ENCODE measurements at places on chromosomes 4 and X.

GRCh38 chr4:10050261-10050661 is 29.0 kb upstream of the SLC2A9 start:
- DNase-seq: no peak

GRCh38 chr4:173434231-173434630 is 35.3 kb upstream of the SCRG1 start:
- no peak for DNase-seq

DNA sequence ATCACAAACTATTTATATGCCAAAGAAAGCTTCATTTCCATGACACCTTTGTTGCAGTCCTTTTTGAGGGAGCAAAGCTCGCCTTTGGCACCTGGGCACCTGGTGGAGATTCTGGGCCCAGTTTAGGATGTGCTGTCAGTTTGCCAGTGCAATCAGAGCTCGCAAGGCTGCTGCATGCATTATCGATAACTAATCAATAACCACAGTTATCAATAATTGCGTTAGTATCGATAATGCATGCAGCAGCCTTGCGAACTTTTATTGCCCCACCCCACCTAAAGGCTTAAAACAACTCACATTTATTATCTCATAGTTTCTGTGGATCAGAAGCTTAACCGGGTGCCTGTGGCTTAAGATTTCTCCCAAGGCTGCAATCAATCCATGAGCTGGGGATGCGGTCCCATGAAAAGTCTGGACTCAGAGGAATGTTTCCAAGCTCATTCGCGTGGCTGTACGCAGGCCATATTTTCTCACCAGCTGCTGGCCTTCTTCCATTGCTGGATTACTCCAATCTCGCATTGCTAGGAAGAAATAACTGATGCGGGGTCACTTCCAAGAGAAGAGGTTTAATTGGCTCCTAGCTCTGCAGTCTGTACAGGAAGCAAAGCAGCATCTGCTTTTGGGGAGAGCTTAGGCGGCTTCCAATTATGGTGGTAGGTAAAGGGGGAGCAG is 6.2 kb upstream of the AFAP1 start:
- DNase-seq: no peak

- DNase-seq: no peak
These were observed 1.7 kb downstream of the KCNIP4 start for GRCh38 chr4:21946858-21947257.

- DNase-seq: peak; percentile 19
These were observed 500 bp downstream of the GAR1 start for GRCh38 chr4:109816082-109816442.

- DNase-seq: peak; percentile 18
These were observed 2.7 kb upstream of the MAML3 start for GRCh38 chr4:140156529-140157171.
